Brain microvascular endothelial cell (primary cell): ENCODE measurements at places on chromosomes 16 and 17.
A peak's percentile ranks its signal among the peaks of the same experiment; 100 is the strongest.

- DNase-seq, result no peak
These were observed 765 bp downstream of the MYO18A start for GRCh38 chr17:29179232-29180033.

DNA sequence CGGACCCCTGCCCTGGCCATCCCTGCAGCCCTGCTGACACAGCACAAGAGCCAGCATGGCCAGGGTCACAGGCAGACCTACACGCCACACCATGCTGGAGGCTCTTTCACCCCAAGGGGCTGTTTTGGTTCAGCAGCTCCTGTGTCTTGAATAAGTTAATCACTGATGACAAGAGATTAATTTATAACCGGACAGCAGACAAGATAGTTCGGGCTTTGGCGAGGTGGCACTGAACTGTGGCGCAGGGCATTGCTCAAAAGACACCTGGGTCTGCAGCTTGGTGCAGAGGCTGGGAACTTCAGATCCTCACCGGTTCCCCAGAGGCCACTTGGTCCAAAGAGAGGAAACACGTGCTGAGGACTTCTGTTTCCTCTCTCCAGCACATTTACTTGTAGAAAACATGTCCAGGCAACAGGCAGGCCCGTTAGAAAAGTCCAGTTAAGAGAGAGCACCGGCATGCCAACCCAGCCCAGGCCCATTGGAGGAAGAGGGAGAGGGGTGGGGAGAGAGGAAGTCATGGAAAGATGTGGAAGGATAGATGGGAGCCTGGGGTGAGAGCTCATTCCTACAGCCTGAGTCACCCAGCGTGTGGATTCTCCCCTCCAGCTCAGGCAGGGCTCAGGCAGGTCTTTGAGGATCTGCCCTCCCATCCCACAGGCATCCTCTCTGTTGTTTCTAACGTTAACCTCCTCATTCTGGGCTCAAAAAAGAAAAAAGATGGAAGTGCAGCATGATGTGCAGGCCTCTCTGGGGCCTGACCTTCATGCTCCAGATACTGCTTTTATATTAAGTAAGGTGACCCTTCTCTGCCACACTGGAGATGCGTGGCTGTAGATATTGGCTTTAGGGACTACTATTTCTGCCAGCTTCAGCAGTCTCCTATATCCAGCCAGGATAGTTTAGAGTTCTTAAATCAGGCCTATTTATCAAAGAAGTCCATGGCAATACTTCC lies 80.0 kb upstream of the HNF1B start:
- peak; percentile 77 for DNase-seq

GRCh38 chr16:27083861-27084261 lies 17.1 kb downstream of the C16orf82 start:
- no peak for DNase-seq

DNA sequence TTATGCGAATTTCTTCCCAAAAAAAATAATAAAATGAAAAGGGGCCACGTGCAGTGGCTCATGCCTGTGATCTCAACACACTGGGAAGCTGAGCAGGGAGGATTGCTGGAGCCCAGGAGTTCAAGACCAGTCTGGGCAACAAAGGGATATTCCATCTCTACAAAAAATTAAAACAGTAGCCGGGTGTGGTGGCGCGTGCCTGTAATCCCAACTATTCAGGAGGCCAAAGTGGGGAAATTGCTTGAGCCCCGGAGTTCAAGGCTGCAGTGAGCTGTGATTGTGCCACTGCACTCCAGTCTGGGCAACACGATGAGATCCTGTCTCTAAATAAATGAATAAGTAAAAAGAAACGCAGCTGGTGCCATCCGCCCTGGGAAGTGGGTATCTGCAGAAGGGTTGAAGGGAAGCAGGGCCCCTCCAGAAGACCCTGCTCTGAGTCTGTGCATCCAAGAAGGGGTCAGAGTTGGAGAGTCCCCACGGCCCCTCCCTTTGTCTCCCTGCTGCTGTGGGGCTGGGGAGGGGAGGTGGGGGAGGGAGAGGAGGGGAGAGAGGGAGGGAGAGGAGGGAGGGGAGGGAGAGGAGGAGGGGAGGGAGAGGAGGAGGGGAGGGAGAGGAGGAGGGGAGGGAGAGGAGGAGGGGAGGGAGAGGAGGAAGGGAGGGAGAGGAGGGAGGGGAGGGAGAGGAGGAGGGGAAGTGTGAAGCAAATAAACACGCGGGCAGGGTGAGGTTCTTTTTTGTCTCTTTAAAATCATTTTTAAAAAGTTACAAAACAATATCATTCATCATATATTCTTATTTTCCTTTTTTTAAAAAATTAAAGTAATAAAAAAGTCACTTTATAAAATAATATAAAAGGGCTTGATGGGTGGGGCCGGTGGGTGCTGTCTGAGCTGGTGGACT lies 5.0 kb upstream of the MYADML2 start:
- DNase-seq, result no peak

DNA sequence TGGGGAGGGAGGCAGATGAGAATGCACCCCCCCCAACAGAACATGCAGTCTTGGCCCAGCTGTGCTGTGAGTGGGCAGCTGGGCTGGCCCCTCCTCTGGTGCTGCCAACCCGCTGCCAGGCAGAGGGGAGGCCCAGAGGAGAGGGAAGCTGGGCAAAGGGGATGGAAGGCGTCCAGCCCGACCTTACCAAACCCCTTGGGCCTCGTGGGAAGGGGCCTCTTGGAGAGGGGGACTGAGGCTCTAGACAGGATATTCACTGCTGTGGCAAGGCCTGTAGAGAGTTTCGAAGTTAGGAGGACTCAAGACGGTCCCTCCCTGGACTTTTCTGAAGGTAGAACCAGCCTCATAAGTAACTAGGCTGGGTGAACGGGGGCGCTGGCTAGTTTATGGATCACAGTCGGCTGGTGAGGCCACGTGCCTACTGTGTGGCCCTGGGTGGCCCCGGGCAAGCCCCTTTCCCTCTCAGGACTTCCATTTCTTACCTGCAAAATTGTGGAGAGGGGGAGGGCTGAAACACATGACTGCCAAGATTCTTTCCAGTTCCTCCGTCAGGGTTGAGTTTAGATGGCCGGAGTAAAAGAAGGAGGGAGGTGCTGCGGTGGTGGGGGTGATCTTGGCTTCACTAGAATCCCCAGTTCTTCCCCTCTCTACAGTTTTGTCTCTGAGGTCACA lies 857 bp upstream of the STAT5A start:
- no peak for DNase-seq

DNA sequence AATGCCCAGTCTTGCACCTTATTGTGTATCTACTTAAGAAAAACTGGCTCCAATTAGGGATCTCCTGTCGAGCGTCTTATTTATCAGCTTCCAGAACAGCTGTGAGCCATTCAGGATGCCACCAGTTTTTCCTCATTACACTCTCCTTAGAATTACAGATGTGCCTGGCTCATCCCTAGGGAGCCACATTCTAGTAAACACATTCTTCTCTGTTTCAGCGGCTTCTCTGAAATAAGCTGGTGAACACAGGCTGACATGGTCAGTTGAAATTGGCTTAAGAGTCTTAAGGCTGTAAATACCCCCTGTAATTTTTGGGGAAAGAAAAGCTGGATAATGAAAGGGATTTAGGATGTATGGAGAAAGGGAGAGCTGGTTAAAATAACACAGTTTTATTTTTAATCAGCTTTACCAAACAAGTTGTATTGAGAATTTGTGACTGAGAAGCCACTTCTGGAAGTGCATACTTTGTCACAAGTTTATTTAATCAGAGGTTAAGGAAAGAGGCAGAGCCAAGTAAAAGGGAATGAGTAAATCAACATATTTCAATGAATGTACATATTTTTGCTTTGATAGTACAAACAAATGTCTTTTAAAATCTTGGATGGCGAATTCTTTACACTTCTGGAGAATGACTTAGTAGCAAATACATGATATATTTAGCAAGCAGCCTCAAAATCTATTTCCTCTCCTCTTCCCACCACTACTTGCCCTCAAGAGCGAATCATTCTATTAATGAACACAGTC lies 562.0 kb upstream of the GOT2 start:
- no peak for DNase-seq

GRCh38 chr17:17388657-17389496 lies 85.7 kb downstream of the NT5M start:
- no peak for DNase-seq

DNA sequence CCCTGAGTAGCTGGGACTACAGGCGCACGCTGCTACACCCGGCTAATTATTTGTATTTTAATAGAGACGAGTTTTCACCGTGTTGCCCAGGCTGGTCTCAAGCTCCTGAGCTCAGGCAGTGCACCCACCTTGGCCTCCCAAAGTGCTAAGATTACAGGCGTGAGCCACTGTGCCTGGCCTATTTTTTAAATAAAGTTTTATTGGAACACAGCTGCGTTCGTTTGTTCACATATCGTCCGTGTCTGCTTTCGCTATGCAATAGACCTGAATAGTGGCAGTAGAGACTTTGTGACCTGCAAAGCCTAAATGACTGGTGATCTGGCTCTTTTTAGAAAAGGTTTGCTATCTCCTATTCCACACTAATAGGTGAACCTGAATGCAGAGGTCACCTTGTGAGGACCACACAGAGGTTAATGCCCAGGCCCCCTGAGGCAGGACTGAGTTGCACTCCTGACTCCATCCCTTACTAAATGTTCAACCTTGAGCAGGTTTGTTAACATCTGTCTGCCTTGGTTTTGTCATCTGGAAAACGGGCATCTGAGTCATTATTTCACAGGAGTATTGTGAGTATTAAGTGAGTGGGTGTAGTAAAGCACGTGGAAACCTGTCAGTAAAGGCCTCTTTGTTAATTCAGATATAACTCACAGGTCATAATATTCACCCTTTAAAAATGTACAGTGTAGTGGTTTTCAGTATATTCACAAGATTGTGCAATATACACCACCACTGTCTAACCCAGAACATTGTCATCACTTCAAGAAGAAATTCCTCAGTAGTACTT lies 157.5 kb upstream of the CACNG5 start:
- peak; percentile 69 for DNase-seq

GRCh38 chr17:43224146-43224705 lies 4.2 kb downstream of the CCDC200 start:
- DNase-seq, result no peak

- DNase-seq, result no peak
These were observed 31.6 kb downstream of the GPR139 start for GRCh38 chr16:20041924-20042596.

DNA sequence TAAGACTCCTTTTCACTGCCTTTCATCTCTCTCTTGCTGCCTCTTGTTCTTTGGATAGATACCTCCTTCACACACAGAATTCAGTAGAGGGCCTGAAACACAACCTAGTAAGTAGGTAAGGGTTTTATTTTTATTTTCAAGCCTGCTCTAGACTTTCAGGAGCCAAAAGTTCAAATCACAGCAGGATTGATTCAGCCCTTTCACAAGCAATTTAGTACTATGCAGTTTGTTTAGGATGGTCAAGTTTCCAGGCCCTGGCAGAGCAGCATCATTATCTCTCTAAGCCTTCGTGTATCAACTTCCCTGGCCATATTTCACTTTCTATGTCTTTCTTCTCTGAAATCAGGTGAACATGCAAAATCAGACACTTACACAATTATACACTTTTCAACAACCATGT lies 148.8 kb upstream of the CORO6 start:
- DNase-seq, result no peak

DNA sequence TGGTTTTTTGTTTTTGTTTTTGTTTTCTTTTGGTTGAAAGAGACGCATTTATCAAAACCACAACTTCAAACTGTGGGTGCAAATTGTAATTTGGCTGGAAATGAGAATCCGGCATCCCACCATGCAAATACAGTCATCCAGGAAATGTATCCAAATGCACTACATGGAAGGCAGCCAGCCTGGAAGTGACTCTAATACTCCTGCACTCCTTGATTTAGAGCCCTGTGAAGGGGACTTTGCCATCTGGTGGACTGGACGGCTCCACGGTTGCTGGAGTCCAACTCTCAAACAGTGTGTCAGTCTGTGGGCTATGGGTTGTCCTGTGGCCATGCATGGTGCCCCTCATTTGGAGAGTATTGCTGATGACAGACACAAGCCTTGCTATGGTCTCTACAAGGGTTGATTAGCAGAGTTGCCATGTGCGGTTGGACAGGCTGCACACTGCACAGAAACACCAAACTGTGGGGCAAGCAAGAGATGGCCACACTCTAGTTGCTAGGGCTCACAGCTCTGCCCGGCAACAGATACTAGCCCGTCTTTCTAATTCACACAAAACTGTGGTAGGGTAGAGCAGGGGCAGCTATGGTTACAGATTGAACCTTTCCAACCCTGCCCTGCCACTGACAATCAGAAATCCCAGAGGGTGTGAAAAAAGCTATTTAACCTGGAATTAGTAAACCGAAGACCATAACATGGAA lies 62.4 kb downstream of the VAT1L start:
- DNase-seq, result no peak

DNA sequence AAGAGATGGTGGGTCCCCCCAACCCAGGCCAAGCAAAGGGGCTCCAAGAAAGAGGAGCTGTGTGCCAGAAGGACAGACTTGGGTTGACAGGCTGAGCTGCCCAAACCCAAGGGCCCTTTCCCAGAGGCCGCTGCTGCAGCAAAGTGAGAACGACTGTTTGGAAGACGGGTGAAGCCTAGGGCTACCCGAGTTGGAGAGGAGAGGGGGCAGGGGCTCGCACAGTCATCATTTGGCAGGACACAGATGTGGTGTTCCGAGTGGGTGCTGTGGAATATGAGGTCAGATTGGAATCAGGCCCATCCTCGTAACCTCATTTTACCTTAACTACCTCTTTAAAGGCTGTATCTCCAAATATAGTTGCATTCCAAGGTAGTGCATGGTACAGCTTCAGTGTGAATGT lies 5.3 kb upstream of the MFAP4 start:
- no peak for DNase-seq
